Stimulated activated CD4-positive, alpha-beta T cell treated with anti-CD3 and anti-CD28 coated beads, Interleukin-4, amount 100 ng/mL, for 1 hour (primary cell): ENCODE measurements at places on chromosomes 1 and 21.

- no peak for DNase-seq
Measured at GRCh38 chr1:209534496-209535250, 48.8 kb upstream of the CAMK1G start.

DNA sequence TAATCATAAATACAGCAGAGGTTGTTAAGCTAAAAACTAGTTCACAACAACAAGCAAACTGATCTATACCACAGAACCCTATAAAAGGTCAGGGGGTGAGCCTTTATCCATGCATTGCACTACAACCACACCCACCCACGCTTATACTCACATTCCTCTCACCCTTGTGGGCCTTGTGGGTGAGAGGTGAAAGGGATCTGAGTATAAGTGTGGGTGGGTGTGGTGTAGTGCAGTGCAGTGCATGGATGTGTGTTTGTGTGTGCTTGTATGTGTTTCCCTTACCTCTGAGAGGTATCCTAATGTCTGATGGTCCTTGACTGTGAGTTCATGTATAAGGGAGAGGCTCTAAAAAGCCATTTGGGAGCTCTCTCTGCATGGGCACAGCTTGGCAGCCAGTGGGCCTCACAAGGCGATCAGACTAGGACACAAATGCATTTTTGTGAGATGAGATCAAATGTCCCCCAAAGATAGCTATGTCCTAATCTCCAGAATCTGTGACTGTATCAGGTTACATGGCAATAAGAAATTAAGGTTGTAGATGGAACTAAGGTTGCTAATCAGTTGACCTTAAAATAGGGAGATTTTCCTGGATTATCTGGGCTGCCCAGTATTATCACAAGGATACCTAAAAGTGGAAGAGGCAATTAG lies 95.5 kb upstream of the DPT start:
- no peak for DNase-seq

DNA sequence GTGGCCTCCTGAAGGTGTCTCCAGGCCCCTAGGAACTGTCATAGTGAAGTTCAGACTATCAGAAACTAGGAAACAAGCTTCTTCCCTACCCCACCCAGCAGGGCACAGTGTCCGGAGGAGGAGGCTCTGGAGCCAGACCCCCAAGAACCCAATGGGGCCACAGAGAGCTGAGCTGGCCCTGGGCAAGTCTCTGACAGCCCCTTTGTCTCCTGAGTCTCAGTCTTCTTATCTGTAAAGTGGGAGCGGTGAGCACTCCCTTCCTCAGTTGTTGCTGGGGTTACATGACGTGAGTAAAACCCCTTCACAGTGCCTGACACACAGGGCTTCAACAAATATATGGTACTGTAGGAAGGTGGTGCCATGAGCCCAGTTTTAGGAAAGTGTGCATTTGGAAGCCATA lies 675.8 kb downstream of the MATN1 start:
- no peak for DNase-seq

GRCh38 chr1:219938706-219939105 lies 10.3 kb upstream of the SLC30A10 start:
- no peak for DNase-seq

DNA sequence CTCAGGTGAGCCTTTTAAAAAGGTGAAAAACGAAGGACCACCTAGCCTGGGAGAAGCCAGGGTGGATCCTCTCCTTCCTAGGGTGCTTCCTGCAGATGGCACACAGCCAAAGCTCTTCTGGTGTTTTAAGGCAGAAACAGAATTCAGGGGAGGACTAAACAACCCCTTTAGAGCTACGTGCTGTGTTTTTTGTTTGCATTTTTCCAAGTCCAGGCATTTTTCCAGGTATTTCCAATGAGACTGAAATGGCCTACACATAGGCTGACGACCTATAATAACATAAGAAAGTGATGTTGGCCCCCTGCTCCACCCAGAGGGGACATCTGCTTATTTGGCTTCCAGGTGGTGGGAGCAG lies 83.8 kb downstream of the CAPZB start:
- no peak for DNase-seq

GRCh38 chr1:61797045-61797755 lies 54.9 kb downstream of the PATJ start:
- no peak for DNase-seq

- DNase-seq, result no peak
Measured at GRCh38 chr1:66787641-66788040, 13.4 kb downstream of the INSL5 start.

GRCh38 chr1:247491328-247491727 lies 33.4 kb upstream of the OR2B11 start:
- DNase-seq, result no peak

- DNase-seq, result no peak
Measured at GRCh38 chr1:56374026-56374974, 205.1 kb downstream of the PLPP3 start.

- DNase-seq, result no peak
Measured at GRCh38 chr21:14520535-14520934, 25.6 kb downstream of the SAMSN1 start.

DNA sequence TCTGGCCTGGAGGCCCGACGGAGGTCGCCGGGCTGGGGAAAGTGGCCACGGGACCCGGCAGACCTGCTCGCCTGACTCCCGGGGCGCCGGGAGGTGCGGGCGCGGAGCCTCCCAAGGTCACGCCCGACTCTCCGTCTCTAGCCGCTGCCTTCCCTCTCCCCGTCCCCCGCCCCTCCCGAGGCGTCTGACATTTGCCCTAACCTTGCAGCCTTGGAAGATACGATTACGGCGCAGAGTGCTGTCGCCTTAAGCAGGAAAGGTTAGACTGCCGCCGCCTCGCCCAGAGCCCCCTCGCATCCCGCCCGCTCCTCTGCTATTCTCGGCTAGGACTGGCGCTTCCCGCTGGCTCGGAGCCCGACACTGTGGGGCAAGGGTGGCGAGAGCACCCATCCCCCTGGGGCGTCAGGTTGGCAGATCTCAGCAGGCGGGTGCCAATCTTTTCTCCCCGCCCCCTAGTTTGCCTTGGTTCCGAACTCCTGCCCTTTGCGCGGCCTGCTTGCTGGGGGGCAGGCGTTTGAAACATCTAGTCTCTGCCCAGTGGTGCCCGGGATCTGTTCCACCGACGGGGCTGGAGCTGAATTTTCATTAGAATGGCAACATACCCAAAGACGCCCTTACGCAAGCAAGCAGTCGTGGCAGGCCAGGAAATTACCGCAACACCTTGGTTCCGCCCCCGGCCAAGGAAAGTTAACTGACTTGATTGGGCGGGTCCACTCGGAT lies 835 bp downstream of the PGM1 start:
- peak; percentile 72 for DNase-seq

- DNase-seq, result no peak
Measured at GRCh38 chr1:110356379-110356778, 17.2 kb downstream of the RBM15 start.
